ENCODE measurements at places on chromosomes 11 and 22. TPM values are rescaled to one million over a fixed set of nuclear protein-coding genes. Genes with fewer than 3 reads are reported as not detected.

Gene PANX2
- total RNA-seq: 0.36 TPM

Gene YPEL4
- total RNA-seq: 0.73 TPM

Gene SNX32
- total RNA-seq: 0.97 TPM

Gene SLC36A4
- total RNA-seq: 21.7 TPM

Gene BIK
- total RNA-seq: not detected

Gene MOB2
- 21.7 TPM for total RNA-seq
